ENCODE measurements at places on chromosomes 4 and X.

DNA sequence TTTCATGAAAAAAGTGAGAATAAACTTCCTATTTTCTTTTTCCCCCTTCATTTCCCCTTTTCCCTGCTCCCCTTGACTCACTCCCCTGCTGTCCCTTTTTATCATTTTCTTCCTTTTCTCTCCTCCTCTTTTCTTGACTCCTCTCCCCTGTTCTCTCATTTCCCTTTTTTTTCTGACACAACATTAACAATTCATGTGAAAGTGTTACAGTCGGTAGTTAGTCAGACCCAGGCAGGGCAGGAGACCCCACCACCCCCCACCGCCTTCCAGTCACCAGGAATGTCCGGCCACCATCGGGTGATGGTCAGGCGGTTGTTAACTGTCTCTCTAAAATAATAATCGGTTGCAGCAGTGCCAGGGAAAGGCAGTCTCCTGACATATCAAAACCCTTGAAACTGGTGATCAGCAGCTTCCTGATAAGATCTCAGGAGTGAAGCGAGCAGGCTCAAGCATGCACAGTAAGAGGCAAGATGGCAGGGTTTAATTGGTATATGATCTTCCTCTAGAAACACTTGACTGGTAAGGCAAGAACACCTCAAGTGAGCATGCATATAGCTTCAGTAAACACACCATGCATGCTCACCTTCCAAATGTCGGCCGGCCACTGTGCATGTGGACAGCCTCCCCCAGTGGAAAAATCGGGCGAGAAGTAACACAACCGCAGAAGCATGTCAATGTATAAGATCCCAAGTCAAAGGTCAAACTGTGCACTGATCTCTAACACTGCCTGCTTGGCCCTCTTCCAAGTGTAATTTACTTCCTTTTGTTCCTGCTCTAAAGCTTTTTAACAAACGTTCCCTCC is 191.4 kb downstream of the NDST4 start:
- DNase-seq: no peak

DNA sequence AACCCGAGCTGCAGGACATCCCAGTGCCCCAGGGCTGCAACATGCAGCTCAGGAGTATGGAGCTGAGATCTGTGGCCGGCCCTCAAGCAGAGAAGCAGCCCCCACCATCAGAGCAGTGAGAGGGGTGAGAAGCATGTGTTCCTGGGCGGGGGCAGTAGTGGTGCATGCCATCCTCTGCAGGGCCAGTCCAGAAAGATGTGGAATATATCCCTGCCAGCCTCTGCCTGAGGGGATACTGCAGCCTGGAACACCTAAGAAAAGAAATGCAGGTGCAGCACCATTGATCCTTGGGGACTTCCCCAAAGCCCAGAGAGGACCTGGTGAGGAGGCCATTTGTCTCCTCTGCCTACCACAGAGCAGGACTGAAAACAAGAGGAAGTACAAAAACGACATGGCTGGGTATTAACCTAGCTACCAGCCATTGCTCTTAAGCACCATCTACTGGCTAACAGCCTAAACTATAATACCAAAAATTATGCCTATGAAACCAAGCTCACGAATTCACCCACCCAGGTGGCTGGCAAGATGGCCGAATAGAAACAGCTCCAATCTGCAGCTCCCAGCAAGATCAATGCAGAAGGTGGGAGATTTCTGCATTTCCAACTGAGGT is 158.8 kb downstream of the ADGRA3 start:
- no peak for DNase-seq

DNA sequence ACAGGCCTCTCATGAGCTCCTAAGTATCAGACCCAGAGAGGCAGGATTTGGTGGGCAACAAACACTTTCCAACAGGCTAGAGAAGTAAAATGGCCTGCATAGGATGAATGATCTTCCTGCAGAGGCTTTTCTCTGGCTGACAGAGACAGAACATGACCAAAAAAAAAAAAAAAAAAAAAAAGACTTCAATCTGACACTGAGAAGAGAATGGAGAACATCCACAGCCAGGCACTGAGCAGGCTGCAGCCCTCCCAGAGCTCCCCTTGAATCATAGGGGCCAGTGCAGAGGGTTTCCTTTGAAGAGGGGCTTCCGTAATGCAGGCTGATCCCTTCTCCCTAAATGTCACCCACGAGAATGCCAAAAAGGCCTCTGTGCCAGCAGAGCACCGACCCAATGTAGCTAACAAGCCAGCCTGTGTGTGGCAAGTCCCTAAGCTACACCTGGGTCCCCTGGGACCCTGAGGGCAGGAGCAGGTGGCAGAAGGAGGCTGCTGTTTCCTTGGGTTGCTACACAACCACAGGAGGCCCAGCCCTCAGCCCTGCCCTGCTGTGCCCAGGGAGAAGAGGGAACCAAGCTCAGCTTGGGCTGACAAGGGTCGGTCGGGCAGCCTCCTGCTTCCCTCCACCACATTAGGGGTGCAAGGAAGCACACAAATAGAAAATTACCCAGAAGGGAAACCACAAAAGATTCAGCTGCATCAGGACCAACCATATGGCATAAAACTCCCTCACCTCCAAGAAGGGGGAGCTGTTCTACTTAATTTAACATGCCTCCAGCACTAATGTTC is 55.6 kb downstream of the MAP7D2 start:
- no peak for DNase-seq

DNA sequence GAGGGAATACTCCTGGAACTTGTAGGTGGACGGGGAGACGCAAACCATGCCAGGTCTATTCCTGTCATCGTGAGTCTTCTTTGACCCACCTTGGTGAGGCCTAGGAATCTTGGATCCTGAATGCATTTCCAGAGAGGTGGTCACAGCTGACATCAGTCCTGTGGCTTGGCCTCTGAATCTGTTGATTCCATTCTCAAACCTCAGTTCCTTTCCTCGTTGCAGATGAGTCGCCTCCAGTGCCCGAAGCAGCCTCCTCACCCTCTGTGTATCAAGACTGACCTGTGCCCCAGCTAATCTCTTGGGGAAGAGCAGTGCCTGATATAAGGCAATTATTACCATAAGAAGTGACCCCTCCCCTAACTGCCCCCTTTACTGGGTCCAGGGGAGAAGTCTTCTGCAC is 118.1 kb downstream of the SMIM20 start:
- DNase-seq: no peak

- no peak for DNase-seq
Measured at GRCh38 chrX:115525486-115525885, 35.5 kb upstream of the PLS3 start.

DNA sequence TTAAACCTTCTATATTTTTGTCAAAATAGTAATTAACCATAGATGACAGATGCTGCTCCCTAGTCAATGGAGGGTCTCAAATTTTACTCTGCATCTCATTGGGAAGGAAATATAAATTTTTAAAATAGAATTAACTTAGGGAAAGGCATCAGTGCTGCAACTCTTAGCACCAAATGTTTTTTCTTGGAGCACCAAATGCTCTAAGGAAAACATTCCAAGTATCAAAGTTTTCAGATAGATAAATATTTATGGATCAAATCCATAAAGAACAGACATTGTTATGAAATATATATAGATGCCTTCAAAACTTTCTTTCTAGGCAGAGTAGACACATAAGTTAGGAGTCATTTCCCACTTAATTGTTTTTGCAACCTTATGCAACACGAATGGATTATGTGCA is 168.7 kb downstream of the ANTXR2 start:
- no peak for DNase-seq

- peak; percentile 58 for DNase-seq
Measured at GRCh38 chr4:168488869-168489274, 8.0 kb upstream of the PALLD start.

DNA sequence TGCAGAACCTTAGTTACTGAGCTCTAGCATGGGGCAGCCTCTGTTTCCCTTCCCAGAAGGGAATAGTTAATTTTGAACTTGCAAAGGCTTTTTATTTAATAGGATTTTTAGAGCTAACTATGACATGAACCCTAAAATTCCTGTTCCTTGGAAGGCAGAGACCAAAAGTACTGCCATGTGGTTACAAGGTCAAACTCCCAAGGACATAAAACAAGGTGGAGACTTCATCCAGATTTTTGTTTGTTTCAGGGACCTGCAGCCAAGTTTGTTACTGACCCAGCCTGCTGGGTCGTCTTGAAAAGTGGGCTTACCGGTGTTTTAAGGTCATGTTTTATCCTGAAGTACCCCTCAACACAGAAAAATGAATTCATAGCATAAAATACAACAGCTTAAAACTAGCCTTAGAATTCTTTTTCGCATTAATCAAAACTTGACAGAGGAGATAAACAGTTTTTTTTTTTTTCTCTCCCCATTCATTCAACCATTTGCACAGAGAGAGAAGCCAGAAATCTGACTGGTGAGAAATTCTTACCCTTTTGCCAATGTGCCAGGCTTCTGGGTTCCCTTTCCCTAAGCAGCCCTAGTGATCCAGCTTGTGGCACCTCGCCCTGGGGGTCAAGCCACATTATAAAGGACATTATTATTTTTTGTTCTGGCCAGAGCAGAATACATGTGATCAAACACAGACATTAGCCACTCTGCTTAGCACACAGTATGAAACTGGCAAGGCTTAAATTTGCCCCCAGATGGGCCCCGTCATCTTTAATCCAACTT is 21.5 kb upstream of the GRPEL1 start:
- DNase-seq: no peak

DNA sequence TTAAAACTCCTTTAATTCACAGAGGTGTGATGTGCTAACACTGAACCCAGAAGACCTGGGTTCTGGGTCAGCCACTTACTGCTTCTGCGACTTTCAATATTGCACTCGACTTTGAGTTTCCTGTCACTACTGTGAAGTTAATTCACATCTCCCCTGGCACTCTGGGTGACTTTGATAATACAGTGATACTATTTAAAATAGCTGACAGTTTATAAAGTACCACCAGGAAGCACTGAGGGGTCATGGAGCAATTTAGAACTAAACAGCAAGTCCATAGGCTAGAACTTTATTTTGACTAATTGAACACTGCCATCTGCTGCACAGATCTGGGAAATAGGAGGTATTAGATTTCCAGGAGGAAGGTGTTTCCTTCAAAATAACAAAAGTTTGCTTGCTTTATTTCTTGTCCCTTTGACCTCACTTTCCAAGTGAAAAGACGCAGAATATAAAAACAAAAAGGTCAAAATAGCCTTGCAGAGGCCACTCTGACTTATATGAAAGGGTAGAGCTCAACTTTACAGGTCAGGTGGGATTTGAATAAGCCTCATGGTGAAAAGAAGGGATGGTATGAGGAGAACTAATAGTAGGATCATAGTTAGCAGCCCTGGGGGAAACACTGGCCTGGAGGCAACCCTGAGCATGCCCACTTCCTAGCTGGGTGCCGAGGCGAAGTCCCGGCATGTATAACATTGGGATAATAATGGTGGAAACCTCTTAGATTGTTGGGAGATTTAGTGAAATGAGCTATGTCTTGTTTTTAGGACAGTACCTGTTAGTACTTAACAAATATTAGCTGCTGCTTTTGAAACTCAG is 53.4 kb downstream of the ZNF518B start:
- peak; percentile 15 for DNase-seq

- no peak for DNase-seq
Measured at GRCh38 chr4:157886645-157887044, 286.2 kb downstream of the GASK1B start.

DNA sequence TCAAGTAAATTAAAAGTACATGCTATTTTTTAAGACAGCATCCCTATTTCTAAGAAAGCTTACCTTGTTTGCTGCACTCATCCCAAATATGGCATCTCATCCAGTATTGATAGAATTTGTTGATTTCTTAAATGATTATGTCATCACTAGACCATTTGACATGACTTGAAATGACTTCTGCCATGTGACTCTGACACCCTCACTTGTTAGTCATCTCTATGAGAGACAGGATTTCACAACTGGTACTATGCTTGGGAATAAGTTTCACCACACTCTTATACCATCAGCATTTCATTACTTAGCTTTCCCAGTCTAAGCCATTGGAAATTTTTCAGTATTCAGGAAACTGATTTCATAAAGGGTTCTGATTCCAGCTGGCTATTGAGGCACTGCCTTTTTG is 55.3 kb downstream of the TMPRSS11F start:
- peak; percentile 90 for DNase-seq

GRCh38 chrX:31057291-31057690 is 14.6 kb downstream of the FTHL17 start:
- no peak for DNase-seq

DNA sequence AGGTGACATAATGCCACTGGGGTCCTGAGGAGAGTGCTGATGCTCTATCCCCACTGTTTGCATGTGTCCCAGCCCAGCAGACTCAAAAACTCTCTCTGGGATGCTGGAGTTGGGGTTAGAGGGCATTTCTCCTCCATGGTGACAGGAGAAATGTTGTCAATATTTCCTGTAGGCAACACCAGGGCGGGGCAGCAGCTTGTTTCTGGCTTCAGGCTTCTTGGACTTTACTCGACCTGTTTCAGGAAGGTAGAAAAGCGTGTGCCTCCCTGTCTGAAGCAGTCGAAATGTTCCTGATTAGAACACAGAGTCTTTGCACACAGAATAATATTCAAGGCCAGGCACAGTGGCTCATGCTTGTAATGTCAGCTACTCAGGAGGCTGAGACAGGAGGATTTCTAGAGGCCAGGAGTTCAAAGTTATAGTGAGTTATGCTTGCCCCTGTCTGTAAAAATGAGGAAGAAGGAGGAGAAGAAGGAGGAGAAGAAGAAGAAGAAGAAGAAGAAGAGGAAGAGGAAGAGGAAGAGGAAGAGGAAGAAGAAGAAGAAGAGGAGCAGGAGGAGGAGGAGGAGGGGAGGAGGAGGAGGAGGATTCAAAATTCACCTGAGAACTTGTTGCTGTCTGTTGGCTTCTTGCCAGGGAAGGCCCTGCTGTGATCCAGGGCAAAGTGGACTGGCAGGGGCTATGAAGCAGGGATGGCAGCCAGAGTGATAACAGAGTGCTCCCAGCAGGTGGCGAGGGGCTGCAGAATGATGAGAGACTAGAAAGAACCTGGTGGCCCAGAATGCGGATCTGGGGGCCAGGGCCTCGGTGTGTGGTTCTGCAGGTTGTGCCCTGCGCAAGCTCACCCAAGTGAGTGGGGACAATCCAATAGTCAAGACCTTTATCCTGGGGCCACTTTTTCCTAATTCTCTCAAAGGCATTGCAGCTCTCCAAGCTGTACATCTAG is 82.9 kb downstream of the RTL5 start:
- no peak for DNase-seq

DNA sequence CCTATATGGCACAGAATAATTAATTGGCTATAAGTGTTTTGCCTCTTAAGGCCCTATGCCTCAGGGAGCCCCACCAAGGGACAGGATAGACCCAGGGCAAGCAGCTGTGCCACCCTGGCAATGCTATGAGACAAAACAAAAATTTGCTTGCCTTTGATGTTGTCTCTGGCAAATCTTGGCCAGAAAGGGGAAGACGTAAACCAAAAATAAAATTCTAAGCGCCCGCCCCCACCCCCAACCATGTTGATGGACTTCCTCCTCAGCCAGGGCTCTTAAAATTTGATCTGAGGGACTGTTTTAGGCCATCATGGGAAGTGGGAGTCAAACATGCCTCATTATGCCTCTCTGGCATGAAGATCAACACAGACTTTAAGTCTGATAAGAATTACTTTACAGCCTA is 130.5 kb upstream of the APOOL start:
- no peak for DNase-seq

- no peak for DNase-seq
Measured at GRCh38 chr4:185749858-185750257, 62.1 kb downstream of the SORBS2 start.
